ENCODE measurements at places on chromosomes 2 and 18.

DNA sequence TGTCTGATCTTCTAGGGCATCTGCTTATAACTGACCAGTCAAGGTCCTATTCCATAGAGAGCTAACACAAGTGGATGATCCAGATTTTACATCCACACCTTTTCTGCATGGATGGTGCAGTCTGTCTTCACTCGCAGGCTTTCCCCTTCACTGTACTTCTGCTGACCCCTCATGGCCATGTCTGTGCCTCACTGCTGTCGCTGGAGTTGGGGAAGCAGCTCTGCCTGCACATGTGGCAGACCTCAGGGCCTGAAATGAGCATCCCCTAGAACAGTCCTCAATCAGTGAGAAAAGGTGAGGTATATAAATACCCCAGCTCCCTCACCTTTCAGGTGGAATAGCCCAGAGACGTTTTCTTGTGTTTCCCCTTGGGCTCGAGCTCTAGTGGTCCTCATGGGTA, 233.8 kb downstream of the ANKRD36B start:
- no peak for DNase-seq

DNA sequence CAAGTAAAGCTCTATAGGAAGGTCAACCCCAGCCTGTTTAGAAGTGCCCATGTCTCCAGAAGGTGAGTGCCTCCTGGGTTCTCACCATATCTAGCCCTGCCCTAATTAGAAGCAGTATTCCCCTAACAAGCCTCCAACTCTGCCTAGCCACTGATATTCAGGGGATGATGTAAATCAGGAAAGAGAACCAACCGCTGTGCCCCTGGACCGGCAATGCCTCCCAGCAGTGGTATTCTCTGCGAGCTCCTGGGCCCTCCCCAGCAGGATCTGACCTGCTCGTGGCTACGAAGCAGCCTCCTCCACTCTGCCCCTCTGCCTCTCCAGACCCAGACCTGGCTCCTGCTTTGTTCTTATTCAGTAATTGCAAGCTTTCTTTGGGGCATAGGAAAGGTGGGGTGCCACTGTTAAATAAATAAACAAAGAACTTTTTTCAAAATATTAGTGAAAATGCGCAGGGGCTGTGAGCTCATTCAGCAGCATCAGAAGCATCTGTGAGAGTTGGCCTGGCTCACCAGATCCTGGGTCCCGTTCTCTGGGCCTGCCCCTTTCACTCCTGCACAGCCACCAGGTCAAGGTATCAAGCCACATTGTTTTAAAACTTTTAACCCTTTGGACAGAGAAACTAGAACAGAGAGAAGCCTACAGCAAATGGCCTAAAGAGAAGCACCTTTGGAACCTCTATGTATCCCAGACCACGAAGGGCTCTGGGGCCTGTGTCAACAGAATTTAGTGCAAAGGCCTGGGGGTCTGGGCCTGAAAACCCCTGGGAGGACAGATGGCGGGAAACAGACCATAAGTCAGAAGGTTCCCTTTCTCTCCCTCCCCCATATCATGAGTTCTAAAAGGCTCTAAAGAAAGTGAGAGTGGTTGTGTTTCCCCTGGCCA, 11.9 kb downstream of the MREG start:
- no peak for DNase-seq

DNA sequence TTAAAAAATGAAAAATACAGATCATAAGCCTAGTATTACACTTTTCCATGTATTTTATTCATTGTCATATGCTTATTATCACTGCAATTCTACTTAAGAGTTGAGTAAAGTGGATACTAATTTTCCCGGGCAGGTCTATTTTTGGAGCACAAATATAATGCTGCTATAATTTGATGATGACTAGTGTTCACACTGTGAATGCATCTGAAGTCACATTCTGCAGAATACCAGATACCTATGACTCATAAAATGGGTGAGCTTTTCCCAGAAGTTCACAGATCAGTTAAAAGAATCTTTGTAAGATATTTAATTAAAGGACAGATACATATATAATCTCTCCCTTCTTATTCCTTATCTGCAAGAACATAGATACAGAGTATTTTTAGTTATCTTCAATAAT, 79.8 kb upstream of the MC4R start:
- peak; percentile 42 for DNase-seq

GRCh38 chr2:45929674-45930395, 278.4 kb downstream of the PRKCE start:
- DNase-seq = no peak

GRCh38 chr2:200422071-200422470, 87.8 kb downstream of the KCTD18 start:
- DNase-seq = no peak

- no peak for DNase-seq
These were observed 50.6 kb downstream of the DPYSL5 start for GRCh38 chr2:26898480-26899078.

GRCh38 chr18:77737405-77737804, 487.8 kb downstream of the GALR1 start:
- DNase-seq = no peak

DNA sequence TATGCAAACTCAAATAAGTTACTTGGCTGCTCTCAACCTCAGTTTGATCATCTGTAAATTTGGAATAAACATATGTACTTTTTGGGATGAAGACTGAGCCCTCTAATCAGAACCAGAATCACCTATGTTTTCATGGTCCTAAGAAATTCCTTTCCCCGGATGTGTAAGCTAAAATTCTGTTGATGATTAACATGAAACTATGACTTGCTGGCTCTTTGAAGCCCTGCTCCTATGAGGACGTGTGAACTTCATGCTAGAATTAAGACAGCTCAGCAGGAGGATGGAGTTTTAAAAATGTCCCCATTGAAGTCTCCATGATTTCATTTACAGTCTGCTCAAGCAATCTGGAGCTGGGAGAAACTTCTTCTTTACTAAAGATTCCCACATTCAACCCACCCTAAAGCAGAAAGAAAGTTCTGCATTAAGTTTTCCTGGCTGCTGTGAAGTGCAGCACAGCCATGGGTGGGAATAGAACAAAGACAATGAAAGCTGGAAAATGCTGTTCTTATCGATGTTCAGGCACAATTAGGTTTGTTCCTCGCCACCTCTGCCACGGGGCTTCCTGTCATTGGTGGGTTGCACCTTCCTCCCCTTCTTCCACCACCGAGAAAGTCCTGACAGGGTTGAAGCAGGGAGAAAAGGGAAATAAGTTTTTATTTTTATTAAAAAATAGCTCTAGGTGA, 50.9 kb downstream of the ADCYAP1 start:
- DNase-seq = no peak

DNA sequence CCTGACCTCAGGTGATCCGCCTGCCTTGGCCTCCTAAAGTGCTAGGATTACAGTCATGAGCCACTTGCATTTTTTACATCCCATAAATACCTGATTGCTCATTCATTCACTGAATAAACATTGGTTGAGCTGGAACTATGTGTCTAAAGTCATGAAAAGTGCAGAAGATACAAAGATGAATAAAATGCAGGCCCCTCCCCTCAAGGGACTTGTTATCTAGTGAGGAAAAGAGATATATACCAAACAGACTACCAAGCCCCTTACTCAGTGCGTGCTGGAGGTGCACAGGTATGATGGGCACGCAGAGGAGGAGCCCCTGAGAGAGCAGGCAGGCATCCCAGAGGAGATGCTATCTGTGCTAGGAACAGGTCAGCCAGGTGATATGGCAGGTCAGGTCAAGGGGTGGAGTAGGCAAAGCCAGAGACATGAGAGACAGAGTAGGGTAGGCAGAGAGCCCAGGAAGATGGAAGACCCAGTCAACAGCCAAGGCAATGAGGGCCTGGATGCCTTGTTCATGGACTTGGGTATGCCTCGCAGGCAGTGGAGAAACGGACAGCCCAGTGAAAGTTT, 7.7 kb downstream of the FHL2 start:
- DNase-seq = peak; percentile 57

- no peak for DNase-seq
These were observed 255.3 kb upstream of the FBXO11 start for GRCh38 chr2:48161628-48162027.

- DNase-seq = no peak
These were observed 68.3 kb upstream of the SESTD1 start for GRCh38 chr2:179332903-179333302.

- no peak for DNase-seq
These were observed 65.6 kb downstream of the COL6A3 start for GRCh38 chr2:237348281-237348865.

DNA sequence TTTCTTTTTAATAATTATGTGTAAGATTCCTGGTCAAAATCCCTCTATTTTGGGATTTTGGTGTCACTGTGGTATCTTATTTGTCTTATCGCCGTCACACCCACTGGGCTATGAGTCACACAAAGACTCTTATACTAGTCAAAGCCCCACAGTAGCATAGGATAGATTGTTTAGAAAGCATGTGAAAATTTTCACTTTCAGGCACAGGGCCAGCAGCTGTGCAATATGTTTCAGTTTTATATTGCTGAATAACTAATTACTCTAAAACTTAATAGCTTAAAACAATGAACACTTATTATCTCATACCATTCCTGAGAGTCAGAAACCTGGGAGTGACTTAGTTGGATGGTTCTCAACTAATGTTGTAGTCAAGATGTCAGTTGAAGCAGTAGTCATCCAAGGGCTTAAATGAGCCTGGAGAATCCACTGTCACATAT, 24.0 kb downstream of the CFAP210 start:
- DNase-seq = no peak

GRCh38 chr2:65261676-65262075, 34.0 kb downstream of the ACTR2 start:
- no peak for DNase-seq

DNA sequence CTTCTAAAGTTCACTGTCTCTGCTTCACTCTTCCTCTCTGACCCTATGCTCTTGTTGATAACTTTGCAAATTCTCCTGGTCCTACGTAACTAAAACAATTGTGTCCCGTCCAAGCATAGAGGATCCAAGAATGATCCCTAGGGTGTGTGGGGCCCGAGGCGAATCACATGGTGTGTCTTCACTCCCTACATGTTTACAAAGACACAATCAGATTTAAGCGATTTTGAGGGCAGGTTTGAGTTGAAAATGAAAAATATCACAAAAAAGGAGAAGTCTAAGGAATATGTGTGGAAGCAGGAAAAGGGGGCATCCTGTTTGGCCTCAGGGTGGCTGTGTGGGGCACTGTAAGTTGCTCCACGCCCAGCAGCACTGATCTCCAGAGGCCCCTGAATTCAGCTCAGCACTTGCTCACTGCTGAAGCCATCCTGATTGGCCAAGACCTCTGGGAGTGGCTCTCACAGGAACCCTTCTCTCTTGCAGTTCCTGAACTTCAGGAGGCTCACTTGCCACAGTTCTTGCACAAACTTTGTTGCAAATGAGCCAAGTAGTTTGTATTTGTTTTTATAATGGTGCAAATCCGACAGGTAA, 363.6 kb downstream of the ZNF521 start:
- DNase-seq = no peak

- DNase-seq = no peak
These were observed 76.9 kb upstream of the RIT2 start for GRCh38 chr18:43192408-43192807.

DNA sequence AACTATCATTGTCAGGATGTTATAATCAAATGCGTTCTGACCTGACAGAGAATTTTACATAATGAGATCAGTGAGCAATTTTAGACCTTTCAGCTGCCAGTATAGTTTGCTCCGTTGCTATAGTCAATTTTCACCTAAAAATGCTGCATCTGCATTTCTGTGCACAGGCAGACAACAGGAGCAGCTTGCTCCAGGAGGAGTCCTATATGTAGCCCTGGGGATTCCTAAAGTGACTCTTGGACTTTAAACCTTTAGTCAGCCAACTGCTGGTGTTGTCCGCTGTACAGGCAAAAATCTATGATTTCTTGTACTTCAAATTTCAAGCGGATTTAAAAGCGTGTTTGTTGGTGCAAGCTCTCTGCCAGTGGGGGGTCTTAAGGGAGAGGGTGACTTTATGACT, 25.7 kb downstream of the SLC16A14 start:
- no peak for DNase-seq

GRCh38 chr2:171956135-171956825, 34.0 kb downstream of the HAT1 start:
- DNase-seq = no peak

- no peak for DNase-seq
These were observed 286.4 kb upstream of the LRRTM4 start for GRCh38 chr2:77808599-77808998.

DNA sequence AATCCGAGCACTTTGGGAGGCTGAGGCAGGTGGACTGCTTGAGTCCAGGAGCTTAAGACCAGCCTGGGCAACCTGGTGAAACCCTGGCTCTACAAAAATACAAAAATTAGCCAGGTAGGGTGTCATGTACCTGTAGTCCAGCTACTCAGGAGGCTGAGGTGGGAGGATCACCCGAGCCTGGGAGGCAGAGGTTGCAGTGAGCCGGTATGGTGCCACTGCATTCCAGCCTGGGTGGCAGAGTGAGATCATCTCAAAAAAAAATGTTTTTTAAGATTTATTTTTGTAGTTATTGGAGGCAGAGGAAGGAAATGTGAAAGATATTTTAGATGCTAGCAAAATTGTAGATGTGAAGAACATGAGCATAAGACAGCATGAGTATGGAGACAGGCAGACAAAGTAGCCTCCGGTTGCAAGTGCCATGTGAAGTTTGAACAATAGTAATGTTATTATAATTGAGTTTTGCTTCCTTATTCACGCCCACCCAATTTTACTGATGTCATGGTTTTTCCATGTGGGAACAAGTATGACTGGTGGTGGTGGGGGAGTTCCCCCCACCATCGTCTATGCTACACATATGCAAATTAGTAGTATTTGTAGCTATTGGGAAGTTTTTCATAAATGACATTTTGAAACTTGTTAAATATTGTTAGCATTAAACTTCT, 18.0 kb downstream of the REL start:
- DNase-seq = no peak

- peak; percentile 42 for DNase-seq
These were observed at the start of gene PID1 for GRCh38 chr2:229270551-229271410. PID1 (minus strand) TSS chr2:229271287; CDS start chr2:229271043, 244 bp downstream.

DNA sequence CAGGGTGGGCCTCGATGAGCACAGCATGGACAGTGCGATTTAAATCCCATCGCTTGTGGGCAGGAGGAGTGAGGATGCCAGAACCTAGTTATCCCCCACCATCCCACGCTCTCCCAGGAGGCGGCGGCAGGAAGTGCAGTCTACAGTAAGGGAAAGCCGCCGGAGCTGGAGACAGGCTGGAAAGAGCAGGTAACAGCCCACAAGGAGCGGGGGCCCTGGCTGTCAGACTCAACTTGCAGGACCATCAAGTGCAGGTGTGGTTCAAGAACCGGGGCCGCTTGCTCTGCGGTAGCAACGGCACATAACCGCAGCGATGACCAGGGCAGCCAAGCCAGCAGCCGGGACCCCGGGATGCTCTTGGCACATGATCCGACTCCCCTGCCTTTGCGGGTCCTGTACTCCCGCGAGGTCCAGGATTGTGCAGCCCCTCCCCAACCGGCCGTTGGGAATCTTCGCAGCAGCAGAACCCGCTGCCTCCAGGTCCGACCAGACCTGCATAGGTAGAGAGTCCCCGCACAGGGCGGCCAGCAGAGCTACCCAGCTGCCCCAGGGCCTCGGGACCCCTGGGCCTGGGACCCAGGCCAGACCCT, 82.1 kb downstream of the BIN1 start:
- DNase-seq = no peak

- no peak for DNase-seq
These were observed 113.9 kb downstream of the COPS8 start for GRCh38 chr2:237199577-237199976.

DNA sequence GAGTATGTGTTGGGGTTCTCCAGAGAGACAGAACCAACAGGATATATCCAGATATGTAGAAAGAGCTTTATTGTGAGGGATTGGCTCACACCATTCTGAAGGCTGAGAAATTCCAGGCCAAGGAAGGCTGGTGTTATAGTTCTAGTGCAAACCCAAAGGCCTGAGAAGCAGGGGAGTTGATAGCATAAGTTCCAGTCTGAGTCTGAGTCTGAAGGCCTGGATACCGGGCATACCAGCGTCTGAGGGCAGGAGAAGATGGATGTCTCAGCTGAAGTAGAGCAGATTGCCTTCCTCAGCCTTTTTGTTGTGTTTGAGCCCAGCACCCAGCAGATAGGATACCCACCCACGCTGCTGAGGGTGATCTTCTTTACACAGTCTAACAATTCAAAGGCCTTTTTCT, 211.7 kb upstream of the RASGRP3 start:
- no peak for DNase-seq

Measured in foreskin keratinocyte (primary cell).